Posterior vena cava (tissue), 2 donors: ENCODE measurements at places on chromosomes 11 and 22.
A peak's percentile ranks its signal among the peaks of the same experiment; 100 is the strongest.

DNA sequence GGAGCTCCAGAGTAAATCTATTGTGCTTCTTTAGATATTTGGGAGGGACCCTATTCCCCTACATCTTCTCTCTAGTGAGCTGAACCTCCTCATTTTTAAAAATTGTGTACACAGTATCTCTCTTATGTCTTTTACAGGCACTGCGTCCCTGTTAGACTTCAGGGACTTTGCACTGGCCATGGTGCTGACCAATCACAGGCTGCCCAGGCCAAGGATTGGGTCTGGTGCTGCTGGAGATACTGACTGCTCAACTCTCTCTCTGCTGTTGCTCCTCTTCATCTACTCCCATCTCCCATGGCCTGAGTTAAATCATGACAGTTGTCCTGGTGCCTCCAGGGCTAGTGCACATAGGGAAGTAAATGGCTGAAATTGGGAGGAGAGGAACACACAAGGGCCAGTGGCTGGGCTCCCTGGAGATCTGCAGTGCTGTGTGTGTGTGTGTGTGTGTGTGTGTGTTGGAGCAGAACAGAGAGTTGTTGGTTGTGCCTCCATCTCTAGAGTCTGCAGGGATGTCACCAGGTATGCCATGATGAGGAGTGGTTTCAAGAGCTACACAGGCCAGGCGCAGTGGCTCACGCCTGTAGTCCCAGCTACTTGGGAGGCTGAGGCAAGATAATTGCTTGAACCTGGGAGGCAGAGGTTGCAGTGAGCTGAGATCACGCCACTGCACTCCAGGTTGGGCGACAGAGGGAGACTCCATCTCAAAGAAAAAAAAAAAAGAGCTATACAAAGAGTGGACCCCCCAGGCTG, 155.3 kb downstream of the ST3GAL4 start:
- peak; percentile 56 for DNase-seq

GRCh38 chr11:114063149-114063828, 3.8 kb downstream of the ZBTB16 start:
- peak; percentile 83 for DNase-seq

- DNase-seq: peak; percentile 98
Measured at GRCh38 chr11:108008656-108009496, at the start of gene CUL5. TSS of gene CUL5 (plus strand) at chr11:108008898. CDS start at chr11:108009349, 451 bp downstream.

- no peak for DNase-seq
Measured at GRCh38 chr11:34331329-34331728, 26.5 kb downstream of the ABTB2 start.

GRCh38 chr11:86145439-86146156, 76.7 kb upstream of the PICALM start:
- no peak for DNase-seq

GRCh38 chr11:84747871-84748270, 879.3 kb downstream of the DLG2 start:
- no peak for DNase-seq

- no peak for DNase-seq
Measured at GRCh38 chr11:35288817-35289541, 130.4 kb downstream of the SLC1A2 start.

DNA sequence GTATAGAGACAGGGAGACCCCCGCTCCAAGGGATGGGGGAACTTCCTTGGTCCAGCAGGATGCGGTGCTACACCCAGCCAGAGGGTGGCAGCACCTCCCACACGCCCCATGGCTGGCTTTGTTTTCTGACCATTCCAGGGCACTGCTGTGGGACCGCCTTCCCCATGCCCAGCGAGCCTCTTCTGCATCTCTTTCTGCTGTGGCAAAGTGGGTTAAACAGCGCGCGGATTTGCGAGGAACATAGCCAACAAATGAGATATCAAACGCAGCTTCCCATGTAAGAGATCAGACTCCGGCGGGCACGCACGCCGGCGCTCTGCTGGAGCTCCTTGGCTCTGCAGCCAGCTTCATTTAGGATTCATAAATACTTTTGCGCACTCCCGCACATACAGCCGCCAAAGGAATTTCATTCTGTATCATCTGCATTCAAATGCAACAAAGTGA, 485.8 kb upstream of the CADM1 start:
- no peak for DNase-seq

- no peak for DNase-seq
Measured at GRCh38 chr11:6574816-6575715, 28.4 kb downstream of the RRP8 start.

- DNase-seq: peak; percentile 62
Measured at GRCh38 chr22:50569896-50570535, 7.3 kb upstream of the SYCE3 start.

- no peak for DNase-seq
Measured at GRCh38 chr11:92266806-92267205, 42.2 kb downstream of the FAT3 start.
